Foreskin keratinocyte (primary cell): ENCODE measurements at places on chromosomes 13 and 19. TPM values are rescaled to one million over a fixed set of nuclear protein-coding genes. Genes with fewer than 3 reads are reported as not detected.

Gene OSCAR
- 0.11 and 0.20 TPM in 2 replicates for total RNA-seq

Gene PSPN
- total RNA-seq: 1.1 and 1.2 TPM in 2 replicates

Gene CDX2
- not detected in 2 replicates for total RNA-seq

Gene KCNRG
- 0.49 and 0.61 TPM in 2 replicates for total RNA-seq

Gene CD37
- total RNA-seq: not detected in 2 replicates

Gene TDRD12
- 1.2 and 2.3 TPM in 2 replicates for total RNA-seq

Gene TPRX2
- total RNA-seq: not detected in 2 replicates

Gene PRR22
- total RNA-seq: 2.0 and 2.2 TPM in 2 replicates

Gene KLK14
- total RNA-seq: not detected in 2 replicates

Gene PPP1R37
- total RNA-seq: 20.9 and 21.8 TPM in 2 replicates

Gene ADGRL1
- 4.8 and 10.9 TPM in 2 replicates for total RNA-seq

Gene ATP4B
- total RNA-seq: not detected in 2 replicates

Gene ITGBL1
- total RNA-seq: 0.20 and 0.60 TPM in 2 replicates

Gene PLK5
- total RNA-seq: not detected in 2 replicates

Gene HIPK4
- total RNA-seq: 0.07 and 0.10 TPM in 2 replicates

Gene HRC
- not detected in 2 replicates for total RNA-seq

Gene CD320
- total RNA-seq: 46.0 and 51.8 TPM in 2 replicates

Gene MIA
- 5.6 and 15.4 TPM in 2 replicates for total RNA-seq

Gene SPACA6
- 4.1 and 5.2 TPM in 2 replicates for total RNA-seq

DNA sequence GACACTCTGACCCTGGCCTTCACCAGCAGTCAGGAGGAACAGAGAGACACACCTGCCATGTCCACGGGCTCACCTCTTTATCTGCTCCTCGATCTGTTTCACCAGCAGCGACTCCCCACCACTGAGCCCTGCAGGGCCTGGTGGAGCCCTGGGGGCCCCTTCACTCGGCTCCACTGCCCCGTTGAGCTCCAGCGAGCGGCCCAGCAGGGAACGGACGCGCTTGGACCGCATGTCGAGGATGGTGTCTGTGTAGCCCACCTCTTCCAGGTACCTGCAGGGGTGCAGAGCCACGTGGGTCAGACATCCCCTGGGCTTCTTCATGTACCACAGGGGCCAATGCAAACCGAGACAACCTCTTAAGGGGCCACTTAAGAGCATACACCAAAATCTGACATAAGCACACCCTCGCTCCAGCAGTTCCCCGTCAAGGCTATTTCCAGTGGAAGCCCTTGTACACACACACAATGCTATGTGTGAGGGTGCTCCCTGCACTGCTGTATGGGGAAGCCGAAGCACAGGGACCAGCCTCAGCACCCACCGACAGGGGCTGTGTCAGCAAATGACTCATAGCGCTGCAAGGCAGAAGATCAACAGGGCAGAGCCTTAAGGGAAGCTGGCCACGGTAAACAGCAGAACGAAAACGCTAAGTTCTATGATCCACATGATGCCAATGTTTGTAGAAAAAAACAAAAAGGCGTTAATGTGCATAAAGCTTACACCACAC, 12.7 kb upstream of the FKRP start:
- no peak for DNase-seq

DNA sequence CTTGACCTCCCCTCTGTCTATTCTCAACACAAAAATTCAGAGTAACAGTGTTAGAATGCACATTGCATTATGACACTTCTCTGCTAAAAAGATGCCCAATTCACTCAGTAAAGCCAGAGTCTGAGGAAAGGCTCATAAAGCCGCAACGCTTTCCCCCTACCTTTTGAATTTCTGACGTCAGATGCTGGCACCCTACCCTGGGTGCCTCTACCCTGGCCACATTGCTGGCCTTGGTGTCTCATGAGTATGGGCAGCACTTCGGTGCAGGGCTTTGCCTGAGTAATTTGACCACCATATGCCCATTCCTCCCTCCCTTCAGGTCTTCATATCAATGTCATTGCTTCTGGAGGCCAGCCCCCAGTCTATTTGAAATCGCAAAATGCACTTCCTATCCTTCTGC, 229.3 kb downstream of the MYO16 start:
- no peak for DNase-seq

DNA sequence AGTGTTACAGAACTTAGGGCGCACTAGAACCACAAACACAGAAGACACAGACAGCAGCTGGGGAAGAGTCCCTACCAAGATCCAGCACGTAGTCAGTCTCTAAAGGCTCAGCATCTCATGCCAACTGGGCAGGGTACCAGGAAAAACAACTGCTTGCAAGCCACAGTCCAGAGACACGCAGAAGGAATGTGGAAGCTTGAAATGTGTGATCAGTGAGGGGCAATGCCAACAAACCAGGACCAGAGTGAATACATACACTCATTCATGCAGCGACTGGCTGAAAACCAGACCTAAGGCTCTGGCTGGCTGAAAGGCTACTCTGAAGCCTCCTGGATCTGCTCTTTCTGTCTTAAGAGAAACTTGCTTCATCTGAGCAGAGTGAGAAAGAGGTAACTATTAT, 1484.8 kb downstream of the EFNB2 start:
- DNase-seq: no peak

DNA sequence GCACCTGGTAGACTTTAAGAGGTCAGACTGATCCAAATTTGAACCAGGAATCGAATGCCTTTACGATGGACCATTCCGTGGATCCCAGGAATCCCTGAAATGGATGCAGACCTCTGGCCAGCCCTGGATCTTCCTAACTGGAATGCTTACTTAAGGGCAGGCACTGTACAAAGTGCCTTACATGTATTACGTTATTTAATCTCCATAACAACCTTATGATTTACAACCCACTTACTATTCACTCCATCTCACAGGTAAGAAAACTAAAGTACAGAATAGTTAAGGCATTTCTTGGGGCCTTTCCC, 93.6 kb downstream of the HSPH1 start:
- no peak for DNase-seq

GRCh38 chr19:33302974-33303790, 848 bp upstream of the CEBPA start:
- DNase-seq: peak; percentile 42

- DNase-seq: no peak
Observed at GRCh38 chr13:47903836-47904235, 97.2 kb downstream of the SUCLA2 start.

GRCh38 chr19:36265064-36265463, 50.2 kb downstream of the ZNF146 start:
- no peak for DNase-seq

DNA sequence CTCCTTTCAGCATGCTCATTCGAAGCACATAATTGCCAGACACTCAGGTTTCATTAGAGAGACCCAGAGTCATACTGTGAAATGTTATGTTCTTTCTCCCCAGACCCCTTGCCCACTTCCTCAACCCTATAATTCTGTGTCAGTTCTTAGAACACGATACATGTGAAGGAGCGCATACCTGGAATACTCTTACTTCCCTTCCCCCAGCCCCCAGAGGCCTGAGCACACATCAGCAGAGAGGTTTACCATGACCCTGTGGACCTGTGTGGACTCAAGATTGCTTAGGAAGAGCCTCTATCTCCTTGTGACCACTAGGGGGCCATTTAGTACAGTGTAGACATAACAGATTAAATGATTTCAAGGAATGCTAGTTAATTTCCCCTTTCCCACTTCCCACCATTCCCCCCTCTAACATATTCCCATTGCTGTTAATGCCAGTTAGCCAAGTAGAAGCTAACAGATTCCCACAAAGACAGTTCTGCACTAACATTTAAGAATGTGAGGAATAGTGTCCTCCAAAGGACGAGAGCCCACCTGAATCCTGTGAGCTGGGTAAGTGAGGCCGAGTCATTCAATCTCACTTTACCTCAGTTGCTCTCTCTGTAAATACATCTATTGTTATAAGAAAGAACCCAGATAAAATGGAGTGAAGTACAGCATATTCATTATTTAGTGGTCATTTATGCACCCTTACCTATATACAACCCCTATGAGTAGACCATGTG, 154.2 kb upstream of the MAB21L1 start:
- peak; percentile 47 for DNase-seq

DNA sequence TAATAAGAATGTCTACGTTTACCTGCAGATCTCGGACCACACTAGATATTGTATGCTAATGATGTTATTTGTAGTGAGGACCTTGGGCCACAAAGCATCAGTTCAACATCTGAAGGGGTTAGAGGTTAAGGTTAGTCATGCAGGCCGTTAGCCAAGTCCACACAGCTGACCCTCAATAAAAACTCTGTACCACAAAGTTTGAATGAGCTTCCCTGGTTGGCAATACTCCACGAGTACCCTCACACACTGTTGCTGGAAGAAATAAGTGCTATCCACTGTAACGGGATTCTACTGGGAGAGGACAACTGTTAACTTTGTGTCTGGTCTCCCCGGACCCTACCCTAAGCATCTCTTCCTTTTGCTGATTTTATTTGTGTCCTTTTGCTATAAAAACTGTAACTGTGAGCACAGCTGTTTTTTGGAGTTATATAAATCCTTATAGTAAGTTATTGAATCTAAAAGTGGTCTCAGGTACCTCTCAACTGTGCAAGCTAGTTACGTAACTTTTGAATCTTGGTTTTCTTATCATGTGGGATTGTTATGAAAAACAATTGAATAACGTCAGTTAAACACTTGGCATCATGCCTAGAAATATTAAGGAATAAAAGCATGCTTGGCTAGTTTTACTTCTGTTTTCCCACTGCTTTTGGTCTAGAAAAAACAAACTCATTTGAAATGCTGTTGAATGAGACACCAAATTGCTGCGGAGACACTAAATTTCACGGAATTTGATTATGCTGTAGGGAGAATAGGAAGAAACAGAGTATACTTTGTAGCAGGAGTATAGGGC, 181.5 kb downstream of the DNAJC3 start:
- DNase-seq: no peak

GRCh38 chr13:113051641-113052040, 54.0 kb upstream of the F7 start:
- no peak for DNase-seq

DNA sequence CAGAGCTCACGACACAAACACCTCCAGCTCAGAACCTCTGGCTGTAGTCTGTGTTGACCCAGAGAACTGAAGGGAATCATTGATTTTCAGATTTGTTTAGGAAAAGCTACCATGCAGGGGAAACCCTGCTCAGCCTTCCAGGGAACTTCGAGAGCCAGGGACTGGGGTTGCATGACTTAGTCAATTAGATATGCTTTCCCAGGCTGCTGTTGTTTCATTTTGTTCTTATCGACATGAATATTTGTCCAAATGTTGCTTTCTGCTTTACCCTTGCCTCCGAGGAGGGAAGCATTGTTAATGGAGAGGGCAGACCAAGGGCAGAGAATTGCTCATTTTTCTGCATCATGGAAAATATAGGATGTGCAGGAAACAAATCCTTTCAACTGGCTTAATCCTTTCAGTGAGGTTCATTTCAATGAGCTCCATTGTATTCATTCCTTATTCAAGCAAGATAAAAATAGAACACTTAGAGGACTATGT, 82.5 kb downstream of the KLF5 start:
- DNase-seq: no peak

DNA sequence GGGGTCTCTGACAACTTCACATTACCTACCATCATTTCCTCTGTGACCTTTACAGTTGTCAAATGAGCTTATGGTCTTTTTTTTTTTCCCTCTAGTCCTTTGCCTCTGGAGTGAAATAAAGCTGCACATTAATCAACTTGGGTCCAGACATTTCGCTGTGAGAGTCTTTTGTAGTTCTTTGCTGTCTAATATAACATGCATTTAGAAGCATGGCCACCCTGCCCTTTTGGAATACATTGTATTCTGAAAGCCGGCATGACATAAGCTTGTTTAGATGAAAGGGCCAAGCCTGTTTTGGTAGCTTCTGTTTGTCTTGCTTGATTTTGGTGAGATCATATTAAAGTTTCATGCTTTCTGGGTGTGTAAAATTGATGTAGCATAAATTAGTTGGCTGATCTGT, 509.8 kb downstream of the DIAPH3 start:
- DNase-seq: no peak

GRCh38 chr19:50359328-50359818, 6.1 kb downstream of the NAPSA start:
- DNase-seq: no peak

DNA sequence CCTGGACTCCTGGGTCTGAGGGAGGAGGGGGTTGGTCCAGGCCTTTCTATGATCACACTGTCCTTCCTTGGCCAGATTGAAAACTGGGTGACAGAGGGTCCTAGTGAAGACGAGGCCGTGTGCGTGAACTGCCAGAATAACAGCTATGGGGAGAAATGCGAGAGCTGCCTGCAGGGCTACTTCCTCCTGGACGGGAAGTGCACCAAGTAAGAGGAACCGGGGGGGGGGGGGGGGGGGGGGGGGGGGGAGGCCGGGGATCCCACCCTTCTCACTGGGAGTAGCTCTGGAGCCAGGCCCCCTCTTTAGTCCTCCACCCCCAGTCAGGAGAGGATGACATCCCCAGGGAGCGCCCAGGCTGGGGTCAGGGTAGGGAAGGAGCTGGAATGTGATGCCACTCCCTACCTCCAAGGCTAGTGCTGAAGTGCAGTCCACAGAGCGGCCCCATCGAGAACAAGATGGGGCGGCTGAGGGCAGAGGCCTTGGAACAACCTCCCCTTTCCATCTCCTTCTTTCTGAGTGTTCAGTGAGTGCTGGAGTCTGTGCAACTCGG, 19.4 kb downstream of the CNFN start:
- DNase-seq: no peak

DNA sequence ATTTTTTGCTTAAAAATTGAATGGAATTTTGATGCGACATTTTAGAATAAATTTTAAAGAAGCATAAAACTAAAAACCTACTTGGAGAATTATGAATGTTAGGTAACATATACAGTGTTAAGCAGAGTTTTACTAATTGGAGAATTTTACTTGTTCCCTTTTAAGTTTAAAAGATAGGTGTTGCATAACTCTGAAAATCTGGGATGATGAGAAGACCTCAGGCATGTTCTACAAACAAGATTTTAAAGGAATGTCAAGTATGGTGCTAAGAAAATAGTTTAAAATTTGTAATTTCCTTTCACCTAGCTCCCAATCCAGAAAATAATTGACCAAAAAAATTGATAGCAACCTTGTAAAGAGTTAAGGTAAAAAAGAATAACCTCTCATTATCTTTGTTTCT, 135.8 kb downstream of the RFC3 start:
- DNase-seq: no peak

- DNase-seq: no peak
Observed at GRCh38 chr13:27842571-27842970, 50.3 kb downstream of the GSX1 start.

GRCh38 chr19:29446361-29446760, 79.4 kb upstream of the VSTM2B start:
- no peak for DNase-seq

DNA sequence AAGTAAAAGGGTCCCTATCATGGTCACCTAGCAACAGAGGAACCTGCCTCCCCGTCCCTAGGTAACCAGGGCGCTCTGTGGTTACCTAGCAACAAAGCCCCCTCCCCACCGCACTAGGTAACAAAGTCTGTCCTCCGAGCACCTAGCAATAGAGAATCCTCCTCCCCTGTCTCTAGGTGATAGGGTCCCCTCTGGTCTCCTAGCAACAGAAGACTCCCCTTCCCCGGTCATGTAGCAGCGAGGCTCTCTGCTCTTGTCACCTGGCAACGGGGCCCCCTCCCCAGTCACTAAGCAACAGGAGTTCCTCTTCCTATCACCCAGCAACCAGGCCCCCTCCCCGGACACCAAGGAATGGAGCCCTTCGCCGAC, 307 bp downstream of the JOSD2 start:
- no peak for DNase-seq
